ENCODE measurements at places on chromosomes 7 and 10. TPM values are rescaled to one million over a fixed set of nuclear protein-coding genes. Genes with fewer than 3 reads are reported as not detected.

Gene EEF1AKMT2
- total RNA-seq = 22.0 TPM

DNA sequence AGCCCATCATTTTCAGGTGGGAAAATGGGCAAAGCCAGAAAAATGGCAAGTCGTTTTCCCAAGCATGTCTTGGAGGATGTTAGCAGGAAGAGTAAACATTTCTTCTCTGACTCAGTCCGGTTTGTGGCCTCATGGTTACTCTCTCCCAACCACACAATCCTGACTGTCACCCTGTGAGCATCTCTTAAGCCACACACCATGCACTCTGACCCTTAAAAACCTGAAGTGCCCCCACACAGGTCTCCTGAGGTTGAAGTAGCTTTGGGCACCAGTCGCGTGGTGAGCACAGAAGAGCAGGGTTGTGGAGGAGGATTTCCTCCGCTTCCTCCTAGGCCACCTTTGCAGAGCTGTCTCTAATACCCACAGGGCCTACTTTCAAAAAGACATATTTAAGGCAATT, 387.3 kb upstream of the NPVF start:
- DNase-seq = no peak

DNA sequence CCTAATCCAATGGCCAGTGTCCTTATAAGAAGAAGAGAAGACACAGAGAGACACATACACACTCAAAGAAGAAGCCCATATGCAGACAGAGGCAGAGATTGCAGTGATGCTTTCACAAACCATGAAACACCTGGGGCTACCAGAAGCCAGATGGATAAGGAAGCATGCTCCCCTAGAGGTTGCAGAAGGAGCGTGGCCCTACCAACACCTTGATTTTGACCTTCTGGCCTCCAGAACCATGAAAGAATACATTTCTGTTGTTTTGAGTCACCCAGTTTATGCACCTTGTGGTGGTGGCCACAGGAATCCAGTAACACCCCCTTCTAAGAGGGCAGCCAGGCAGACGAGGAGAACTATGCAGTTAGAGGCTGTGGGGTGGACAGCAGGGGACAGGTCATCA, 43.5 kb downstream of the AOC1 start:
- no peak for DNase-seq

DNA sequence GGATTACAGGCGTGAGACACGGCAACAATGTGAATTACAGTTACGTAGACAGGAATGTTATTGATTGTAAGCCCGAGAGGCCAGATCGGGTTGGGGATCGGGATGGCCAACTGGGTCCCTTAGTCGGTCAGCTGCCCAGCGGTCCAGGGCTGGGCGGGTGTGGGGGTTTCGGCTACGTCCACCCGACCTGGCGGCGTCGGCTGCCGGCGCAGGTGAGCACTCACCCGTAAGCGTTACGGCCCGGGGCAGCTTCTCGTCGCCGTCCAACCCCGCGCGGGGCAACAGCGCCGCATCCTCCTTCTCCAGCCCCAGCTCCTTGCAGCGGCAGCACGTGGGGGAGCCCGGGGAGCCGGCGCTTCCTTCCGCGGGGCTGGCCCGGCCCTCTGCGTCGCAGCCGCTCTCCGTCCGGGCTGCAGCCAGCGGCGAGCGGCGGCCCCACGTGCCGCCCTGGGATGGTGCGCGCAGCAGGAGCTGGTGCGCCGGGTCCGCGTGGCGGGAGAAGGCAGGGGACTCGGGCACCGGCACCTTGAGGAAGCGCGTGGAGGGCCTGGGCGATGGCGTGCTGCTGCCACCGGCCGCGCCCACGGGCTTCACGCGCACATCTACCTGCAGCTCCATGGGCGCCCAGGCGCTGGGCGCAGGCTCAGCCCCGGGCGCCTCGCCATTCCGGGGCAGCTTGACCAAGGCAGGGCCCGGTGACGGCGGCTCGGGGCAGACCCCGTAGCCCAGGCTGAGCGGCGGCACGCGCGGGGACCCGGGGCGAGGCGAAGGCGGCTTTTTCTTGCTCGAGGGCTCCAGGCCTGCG, 609 bp downstream of the KLRG2 start:
- DNase-seq = peak; percentile 47

- DNase-seq = no peak
These were observed 3.5 kb downstream of the ANKRD1 start for GRCh38 chr10:90917238-90917967.

GRCh38 chr10:127922675-127923366, 15.9 kb downstream of the PTPRE start:
- DNase-seq = no peak

GRCh38 chr7:150405584-150406311, 26.6 kb downstream of the ZNF775 start:
- DNase-seq = peak; percentile 72

GRCh38 chr10:91761721-91762120, 36.5 kb upstream of the TNKS2 start:
- DNase-seq = no peak

All from activated naive CD8-positive, alpha-beta T cell treated with anti-CD3 and anti-CD28 coated beads, Interleukin-2, amount 10 ng/mL, durations not matched to agents 7 days and 5 days (primary cell).